Chondrocyte (in vitro differentiated cells): ENCODE measurements at places on chromosomes 5 and 9. TPM values are rescaled to one million over a fixed set of nuclear protein-coding genes. Genes with fewer than 3 reads are reported as not detected.

DNA sequence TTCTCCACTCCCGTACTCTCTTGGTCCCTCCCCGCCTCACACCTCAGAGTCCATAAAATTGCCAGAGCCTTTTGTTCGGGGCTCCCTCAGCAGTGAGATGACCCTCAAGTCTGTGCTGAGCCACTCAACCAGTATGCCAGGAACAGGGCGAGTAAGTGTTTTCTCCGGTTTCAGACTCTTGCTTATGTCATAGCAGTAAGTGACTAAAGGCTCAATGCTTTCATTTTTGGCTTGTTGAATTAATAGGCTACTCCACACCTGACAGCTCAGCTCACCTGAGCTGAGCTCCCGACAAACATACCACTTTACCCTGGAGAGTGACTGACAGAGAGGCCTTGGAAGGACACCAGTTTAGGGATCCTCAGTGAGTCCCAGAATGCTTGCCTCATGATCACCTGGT is 30.5 kb downstream of the PCSK1 start:
- DNase-seq: no peak

OGN gene
- total RNA-seq: 27.4 to 72.6 TPM (median 30.3 TPM) in 3 replicates

GRCh38 chr5:64149857-64150521 is 15.7 kb upstream of the RNF180 start:
- no peak for DNase-seq

IPPK gene
- total RNA-seq: 8.7 to 9.3 TPM (median 8.9 TPM) in 3 replicates

DNA sequence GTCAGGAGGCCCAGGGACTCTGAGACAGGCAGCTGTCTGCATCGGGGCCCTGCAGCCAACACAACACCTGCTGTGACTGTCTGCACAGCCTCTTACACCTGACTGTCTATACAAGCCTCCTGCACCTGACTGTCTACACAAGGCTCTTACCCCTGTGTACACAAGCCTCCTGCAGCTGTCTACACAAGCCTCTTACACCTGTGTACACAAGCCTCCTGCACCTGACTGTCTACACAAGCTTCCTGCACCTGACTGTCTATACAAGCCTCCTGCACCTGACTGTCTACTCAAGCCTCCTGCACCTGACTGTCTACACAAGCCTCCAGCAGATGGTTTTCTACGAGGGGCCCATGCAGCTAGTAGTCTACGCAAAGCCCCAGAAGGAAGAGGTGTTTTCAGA is 18.6 kb downstream of the IRX2 start:
- no peak for DNase-seq

CER1 gene
- total RNA-seq: not detected in 3 replicates

LHX3 gene
- total RNA-seq: not detected in 3 replicates

DNA sequence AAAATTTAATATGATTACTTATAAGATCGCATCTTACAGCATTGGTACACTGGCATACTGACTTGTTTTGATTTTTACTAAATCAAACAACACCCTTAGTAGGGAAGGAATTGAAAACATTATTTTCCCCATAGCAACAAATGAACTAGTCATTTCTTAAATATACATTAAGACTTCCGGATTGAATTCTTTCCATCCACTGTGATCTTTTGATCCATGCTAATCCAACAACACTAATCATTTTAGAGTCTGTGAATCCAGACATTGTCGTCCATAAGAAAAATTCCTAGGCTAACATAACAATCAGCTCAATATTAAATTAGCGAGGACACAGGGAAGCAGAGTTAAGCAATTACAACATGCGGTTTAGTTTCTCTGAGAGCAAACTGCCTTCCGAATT is 21.6 kb upstream of the ERAP1 start:
- no peak for DNase-seq

DNA sequence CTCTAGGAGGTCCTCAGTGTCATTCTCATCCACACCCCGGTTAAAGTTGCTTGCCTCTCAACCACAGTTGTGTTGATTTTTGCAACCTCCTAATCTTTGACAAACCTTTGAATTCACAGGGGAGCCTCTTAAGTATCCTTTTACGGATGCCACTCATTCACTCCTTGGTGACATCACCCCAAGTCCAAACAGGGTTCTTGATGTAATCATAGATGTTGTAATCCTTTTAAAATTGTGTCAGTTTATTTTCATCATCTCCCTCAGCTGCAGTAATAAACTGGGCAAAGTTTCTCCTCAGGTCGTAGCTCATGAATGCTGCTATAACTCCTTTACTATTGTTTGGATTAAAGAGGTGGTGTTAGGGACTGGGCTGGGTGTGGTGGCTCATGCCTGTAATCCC is 637.2 kb upstream of the NUDT12 start:
- no peak for DNase-seq

CYLC2 gene
- not detected in 3 replicates for total RNA-seq

INSL4 gene
- not detected in 3 replicates for total RNA-seq

GRCh38 chr5:93929131-93929530 is 187.7 kb upstream of the POU5F2 start:
- DNase-seq: no peak

DNA sequence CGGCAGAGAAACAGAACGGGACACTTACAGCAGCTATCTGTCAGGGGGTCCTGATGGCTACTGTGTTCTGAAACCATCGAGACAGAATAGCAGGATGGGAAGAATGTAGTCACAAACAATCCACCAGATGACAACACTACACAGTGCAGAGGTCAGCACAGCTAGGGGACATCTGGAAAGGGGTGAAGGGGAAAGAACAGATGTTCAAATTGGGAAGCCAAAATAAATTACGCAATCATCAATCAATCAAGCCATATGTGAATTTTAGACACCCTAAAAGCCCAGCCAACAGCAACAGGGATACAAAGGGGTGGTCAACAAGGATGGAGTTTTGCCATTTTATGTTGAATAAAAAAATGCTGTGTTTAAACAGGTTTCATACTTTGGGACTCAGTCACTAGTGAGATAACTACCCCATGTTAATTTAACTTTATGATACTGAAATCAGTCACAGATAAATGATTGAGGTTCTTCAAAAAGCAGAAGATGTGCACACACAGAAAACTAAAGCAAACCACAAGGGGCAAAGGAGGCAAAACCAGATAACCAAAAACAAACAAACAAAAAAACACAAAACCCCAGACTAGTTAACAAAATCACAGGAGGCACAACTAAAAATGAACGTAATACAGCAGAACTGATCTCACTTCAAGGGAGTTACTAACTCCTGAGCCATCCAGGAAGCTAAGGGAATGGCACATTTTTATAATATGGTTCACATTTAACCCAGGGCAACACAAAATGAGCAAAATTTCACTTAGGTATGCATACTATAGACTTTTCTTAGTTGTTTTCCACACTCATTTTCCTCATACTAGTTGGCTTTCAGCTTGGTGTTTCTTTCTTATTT is 65.9 kb downstream of the HABP4 start:
- DNase-seq: no peak

- DNase-seq: no peak
Observed at GRCh38 chr5:40842351-40842750, 1.2 kb downstream of the CARD6 start.

- no peak for DNase-seq
Observed at GRCh38 chr9:81789721-81790120, 100.4 kb upstream of the TLE1 start.

HRCT1 gene
- 7.2 to 16.6 TPM (median 7.8 TPM) in 3 replicates for total RNA-seq

CD14 gene
- not detected in 3 replicates for total RNA-seq

GRCh38 chr5:41815663-41816229 is 54.5 kb downstream of the OXCT1 start:
- no peak for DNase-seq

FAM200C gene
- 3.9 to 7.2 TPM (median 4.1 TPM) in 3 replicates for total RNA-seq

DNA sequence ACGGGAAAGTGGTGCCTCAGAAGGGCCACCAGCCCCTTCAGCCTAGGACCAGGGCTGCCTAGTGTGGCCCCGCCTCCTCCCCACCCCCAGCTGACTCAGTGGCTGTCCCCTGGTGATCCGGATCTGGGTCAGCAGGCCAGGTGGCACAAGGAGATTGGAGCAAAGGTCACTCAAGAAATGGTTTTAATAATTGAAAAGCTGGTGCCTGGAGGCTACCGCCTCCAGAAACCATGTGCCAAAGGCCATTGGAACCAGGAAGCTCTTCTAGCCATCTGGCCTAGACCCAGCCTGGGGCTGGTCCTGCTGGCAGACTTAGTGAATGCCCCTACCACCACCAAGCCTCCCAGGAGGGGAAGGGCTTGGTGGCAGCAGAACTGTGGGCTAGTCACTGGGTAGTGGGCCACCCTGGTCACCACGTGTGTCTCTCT is 1.5 kb downstream of the ST6GALNAC4 start:
- peak; percentile 67 for DNase-seq

- no peak for DNase-seq
Observed at GRCh38 chr9:2029666-2030170, 14.6 kb downstream of the SMARCA2 start.

DNA sequence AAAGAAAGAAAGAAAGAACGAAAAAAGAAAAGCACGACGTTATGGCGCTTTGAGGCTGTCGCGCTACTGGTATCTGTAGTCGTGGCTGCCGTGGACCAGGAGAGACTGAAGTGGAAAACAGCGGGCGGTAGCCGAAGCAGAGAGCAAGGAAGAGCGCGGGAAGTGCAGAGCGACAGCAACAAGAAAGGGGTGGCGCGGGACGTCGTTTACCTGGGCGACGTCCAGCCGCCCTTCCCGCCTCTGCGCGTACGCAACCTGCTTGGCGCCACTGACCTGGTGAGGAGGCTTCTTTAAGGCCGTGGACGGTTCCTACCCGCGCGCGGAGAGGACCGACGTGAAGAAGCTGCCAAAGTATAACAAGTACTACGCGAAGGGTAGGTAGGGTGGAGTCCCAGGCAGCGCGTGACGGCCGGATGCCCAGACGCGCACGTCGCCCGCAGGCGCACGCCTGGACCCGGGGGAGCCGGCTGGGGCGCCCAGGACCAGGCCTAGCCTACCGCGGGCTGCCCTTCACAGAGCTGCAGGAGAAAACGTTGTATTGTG is 15.4 kb downstream of the CCL28 start:
- DNase-seq: no peak

ZNF622 gene
- 30.5 to 32.7 TPM (median 30.9 TPM) in 3 replicates for total RNA-seq

- no peak for DNase-seq
Observed at GRCh38 chr9:125089331-125089730, 54.0 kb downstream of the SCAI start.

SPATA31D4 gene
- total RNA-seq: not detected in 3 replicates

- no peak for DNase-seq
Observed at GRCh38 chr5:109589986-109590385, 99.7 kb upstream of the MAN2A1 start.

DNA sequence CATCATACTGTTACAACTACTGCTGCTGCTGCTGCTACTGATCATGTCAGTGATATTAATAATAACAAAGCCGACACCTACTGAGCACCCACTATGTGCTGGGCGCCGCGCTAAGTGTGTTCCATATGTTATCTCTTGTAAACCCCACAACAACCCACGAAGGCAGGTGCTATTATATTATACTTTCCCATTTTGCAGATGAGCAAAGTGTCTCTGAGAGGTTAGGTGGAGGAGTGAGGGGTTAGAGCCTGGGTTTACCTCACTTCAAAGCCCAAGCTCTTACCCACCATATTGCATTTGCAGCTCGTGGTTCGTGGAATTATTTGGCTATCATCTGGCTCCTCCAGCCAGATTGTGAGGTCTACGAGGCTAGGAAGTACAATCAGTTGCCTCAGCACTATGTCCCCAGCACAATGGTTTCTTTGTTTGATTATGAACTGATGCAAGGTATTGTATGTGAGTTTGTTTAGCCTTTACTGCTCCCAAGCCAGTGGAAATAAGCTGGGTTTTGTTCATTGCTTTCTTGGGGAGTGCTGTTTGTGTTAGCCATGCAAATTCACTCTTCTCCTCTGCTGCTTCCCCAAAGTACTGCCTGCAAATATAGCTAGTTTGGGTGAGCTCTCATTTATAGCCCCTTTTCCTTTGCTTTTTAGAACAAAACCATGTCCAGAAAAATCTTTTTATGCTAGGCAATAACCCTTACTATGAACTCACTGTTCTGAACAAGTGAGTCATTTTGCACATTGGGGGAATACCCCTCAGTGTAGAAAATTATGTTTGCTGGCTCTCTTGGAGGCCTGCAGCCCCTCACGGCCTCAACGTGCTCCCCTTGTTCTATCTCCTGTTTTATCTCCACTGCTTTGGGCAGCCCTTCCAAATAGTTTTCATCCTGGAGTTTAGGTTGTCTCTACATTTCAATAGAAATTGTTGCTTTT is 47.9 kb downstream of the ALG2 start:
- no peak for DNase-seq

DNA sequence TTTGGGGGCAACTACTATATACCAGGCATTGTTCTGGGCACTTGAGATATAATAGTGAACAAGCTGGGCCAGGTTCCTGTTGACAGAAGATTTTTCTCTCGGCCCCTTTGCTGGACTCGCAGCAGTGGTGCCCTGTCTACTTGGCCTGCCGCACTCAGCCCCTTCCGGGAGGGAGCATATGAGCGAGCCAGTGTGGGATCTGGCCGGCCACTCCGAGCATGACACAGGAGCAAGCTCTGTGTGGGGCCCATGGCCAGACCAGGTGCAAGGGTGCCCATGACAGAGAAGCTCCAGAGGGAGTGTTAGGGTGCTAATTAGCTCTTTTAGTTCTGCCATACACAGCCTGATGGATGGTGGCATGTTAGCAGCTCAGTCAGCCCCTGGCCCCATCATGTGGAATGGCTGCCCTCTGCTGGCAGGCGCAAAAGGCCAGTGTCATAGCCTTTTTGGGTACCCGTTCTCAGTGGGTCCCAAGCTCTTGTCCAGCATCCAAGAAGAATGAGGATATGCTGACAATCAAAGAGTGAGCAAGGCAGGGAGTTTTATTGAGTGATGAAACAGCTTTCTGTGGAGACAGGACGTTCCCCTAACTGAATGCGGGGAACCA is 9.3 kb upstream of the KIF4B start:
- no peak for DNase-seq

MEIKIN gene
- total RNA-seq: not detected in 3 replicates
